ENCODE measurements at places on chromosomes 12 and 14. TPM values are rescaled to one million over a fixed set of nuclear protein-coding genes. Genes with fewer than 3 reads are reported as not detected.
A peak's percentile ranks its signal among the peaks of the same experiment; 100 is the strongest.

DNA sequence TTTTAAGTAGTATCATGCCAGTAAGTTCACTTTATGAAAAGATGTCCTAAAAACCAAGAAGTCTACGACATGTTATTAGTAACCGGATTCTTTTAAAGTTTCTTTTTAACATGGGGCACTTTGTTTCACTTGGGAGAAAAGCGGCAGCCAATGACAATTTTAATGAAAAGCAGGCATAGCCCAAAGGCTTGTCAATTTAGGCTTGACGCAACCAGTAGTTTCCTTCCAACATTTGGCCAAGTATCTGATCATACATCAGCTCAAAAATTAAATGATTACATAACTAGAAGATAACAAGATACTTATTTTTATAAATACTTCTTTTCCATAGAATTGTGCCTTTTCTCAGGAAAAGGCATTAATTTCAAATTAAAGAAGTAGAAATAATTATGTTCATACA is 112.8 kb downstream of the TXNDC16 start:
- DNase-seq = no peak

DNA sequence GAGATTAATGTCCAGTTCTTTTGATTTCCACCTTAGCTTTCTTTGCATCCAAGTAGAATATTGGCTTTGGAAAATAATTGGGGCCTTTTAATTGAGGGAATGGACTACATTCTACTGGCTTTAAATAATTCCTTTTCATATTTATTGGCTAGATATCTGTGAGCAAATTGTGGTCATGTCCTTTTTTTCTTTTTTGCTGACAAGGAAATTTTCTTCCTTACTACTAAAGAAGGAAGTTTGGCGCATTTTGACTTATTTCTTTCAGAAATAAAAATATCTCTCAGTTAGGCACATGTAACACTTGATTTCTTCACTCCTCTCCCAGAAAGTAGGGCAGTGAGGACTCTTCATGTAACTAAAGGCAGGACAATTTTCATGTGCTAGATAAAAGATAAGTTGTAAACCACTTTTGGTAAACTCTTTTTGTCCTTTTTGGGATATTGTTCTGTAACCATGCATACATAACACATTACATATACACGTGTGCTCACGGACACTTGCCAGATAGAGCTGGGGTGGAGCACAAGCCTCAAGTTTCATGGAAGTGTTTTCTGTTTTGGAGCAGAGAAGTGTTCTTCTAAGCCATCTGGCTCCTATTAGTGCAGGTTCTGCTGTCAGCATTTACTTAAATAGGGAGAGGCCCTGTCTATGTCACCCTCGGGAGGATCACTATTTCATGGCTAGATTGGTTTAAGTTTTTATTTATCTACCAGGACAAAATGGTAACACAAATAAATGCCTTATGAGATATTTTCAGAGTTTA is 85.1 kb upstream of the LRIG3 start:
- no peak for DNase-seq

DNA sequence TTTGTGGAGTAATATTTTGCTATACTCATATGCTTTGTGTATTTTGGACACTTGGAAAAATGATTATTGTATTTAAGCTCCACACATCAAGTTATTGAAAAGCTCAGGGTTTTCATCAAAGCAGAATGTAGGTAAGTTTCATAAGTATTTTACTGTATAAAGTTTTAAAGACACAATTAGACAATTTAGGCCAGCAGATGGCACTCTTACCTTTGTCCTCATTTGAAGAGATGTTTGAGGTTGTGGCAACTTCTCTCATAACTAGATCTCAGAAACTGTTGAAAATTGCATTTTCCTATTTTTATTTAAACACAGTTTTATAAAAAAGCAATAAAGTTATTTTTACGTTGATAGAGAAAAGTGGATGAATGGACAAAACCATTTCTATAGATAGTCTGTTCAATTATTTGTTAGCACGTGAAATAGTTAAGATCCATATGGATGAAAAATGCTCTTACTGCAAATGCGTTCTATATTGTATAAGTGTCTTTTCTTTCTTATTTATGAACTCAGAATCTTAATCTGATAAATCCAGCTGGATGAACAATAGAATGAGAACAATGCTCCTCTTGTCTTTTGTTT is 300.0 kb downstream of the AEBP2 start:
- DNase-seq = no peak

The ADAM20 gene
- 0.36 TPM for polyA plus RNA-seq

- no peak for DNase-seq
These were observed 228.3 kb downstream of the MDGA2 start for GRCh38 chr14:47447076-47447475.

DNA sequence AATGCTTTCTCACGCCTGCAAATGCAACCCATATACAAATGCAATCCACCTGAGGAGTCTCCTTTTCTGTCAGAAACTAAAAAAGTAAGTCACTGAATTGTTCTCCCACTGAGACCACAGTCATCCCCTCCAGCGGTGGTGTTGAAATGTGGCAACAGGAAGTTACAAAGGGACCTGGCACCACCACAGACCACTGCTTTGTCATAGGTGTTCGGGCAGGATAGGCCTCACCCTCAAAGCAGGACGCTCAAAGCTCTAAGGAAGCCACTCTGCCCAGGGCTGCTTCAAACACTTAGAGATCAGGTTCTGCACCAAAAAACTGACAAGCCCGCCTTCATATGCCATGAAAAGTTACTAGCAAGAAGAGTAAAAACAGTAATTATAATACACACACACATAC is 11.3 kb downstream of the PHLDA1 start:
- DNase-seq = no peak

The KRT85 gene
- 0.14 TPM for polyA plus RNA-seq

DNA sequence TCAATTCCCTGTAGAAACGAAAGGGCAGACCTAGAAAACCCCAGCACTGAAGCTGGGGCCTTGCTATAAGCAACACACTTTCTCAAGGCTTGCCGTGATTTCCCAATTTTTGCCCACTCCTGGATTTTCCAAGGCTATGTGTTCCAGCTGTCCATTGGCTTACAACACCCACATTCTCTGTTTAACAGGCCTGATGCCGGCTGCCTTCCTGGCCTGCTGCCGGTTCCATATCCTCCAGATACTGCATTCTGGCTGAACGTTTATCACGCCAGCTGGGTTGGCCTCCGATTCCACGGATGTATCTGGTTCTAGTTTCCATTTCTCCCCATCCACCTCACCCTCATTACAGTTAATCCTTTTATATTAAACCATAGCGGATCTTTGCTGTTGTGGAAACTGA is 2.0 kb upstream of the PCNX1 start:
- peak; percentile 91 for DNase-seq

The TSPAN11 gene
- 15.4 TPM for polyA plus RNA-seq

GRCh38 chr12:114592946-114593345 is 91.0 kb downstream of the TBX3 start:
- no peak for DNase-seq

GRCh38 chr12:113088971-113089756 is 32.6 kb downstream of the DTX1 start:
- no peak for DNase-seq

GRCh38 chr12:57142121-57142520 is 5.3 kb downstream of the LRP1-AS start:
- DNase-seq = no peak

DNA sequence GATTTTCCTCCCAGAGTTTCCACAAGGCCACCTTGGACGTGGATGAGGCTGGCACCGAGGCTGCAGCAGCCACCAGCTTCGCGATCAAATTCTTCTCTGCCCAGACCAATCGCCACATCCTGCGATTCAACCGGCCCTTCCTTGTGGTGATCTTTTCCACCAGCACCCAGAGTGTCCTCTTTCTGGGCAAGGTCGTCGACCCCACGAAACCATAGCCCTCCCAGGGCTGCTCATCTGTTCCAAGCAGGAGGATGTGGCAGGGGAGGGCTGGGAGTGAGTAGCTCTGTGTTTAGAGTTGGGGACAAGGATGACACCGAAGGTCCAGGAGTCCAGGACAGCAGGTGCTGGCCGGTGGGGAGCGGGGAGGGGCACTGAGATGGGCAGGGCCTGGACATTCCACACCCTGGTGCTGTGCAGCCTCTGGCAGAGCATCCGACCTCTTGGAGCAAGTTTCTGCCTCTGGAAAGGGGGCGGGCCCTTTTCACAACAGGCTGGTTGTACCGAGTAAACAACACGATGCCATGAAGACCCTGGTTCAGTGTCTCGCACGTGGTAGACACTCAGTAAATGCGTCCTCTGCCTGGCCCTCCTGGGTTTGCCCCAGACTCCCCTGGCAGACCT is 8.2 kb downstream of the SERPINA4 start:
- DNase-seq = no peak

The OVCH1 gene
- not detected for polyA plus RNA-seq

- no peak for DNase-seq
These were observed 138.1 kb downstream of the TMEM132D start for GRCh38 chr12:129765719-129766118.

DNA sequence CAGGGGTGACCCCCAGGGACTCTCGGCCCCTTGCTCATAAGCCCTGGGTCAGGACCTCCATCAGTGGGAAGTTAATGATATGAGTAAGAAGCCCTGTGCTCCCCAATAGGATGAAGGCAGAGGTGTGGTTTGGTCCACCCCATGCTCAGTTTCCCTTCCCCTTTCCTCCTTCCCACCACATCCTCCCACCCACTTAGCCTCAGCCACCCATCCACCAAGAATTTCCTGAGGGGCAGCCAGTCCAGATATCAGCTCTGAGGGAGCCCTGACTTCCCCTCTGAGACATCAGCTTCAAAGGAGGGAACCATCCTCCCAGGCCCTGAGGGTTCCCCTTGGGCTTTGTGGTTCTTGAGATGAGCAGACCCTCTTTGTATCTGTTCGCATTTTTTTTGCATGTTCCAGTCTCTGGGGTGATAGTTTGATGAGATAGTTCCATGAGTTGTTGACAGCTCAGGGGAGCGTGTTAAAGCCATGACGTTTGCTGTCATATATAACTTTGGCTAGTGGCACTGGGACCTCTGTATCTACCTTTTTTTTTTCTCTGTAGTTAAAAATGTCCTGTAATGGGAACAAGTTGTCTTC is 71.2 kb downstream of the LGMN start:
- no peak for DNase-seq

DNA sequence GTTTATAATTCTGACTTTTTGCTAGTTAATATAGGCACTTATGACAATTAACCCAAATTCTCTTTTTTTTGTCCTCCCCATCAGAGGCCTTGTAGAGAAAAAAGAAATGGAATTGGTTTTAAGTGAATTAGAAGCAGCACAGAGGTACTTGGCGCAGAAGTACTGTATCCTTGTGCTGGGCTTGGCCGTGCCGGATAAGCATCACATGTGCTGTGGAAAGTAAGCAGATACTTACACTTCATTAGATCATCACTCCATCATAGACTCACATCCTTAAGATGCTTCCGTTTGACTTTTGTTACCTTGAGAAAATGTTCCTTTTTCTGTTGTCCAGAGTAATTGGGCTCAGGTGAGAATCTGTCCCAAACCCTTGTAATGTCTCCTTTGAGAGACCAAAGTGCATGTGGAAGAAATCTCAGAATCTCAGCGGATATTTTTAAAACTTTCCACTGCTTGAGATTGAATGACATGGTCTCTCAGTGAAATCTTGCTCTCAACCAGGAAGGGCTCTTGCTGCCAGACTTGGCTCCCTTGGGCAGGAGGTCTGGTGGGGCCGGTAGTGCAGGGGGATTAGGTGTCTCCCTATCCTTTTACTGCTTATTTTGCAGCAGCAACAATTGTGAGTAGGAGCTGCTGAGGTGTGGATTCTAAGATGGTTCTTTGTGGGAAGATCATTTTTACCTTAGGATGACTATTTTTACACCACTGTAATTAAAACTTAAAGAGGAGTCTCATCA is 24.8 kb downstream of the PPP1R36 start:
- DNase-seq = no peak

DNA sequence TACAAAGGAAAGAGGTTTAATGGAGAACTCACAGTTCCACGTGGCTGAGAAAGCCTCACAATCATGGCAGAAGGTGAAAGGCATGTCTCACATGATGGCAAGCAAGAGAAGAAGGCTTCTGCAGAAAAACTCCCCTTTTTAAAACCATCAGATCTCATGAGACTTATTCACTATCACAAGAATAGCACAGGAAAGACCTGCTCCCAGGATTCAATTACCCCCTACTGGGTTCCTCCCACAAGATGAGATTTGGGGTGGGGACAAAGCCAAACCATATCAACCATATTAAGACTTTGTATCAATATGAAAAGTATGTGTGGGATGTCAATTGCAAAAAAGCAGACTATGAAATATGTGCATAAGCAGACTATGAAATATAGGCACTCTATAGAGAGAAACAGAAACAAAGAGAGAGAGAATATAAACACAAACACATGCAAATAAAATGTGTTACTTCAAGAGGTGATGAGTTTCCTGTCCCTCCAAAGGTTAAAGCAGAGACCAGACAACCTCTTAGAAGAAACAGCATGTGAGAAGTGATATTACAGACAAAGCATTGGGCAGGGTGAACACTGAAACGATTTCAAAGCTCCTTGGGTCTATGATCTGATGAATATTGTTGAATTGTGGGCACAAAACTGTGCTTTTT is 151.2 kb upstream of the KRR1 start:
- no peak for DNase-seq

The CLEC4A gene
- 2.7 TPM for polyA plus RNA-seq

DNA sequence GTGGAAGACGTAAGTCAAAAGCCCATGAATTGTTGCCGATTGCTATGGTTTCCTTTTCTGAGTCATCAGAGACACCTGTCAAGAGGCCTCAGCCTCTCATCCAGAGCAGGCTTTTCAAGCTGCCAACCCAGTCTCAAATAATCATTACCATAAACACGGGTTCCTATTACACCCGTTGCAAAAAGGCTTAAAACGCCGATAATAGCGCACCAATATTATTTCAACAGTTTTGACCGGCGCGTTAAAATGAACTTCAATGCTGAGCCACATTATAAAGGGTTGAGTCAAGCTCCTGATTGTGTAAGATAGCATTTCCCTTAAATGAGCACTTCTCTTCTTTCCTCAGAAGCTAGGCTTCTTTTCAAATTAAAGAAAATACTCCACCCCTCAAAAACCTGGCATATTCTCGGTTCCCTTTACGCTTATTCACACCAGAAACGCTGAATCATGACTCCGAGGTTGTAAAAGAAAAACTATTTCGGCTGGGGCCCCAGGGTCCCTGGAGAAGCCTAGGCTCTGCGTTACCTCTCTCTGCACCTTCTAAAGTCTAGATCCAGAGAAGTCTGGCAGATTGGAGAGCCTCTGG is 1.4 kb downstream of the TMTC1 start:
- no peak for DNase-seq

- peak; percentile 35 for DNase-seq
These were observed 51.3 kb downstream of the IFNG-AS1 start for GRCh38 chr12:68040450-68041075.

GRCh38 chr12:68632486-68632885 is 21.8 kb downstream of the RAP1B start:
- DNase-seq = no peak

The NEUROD4 gene
- polyA plus RNA-seq = not detected
